AG04450 (cell line): ENCODE measurements at places on chromosomes 3 and 15.

DNA sequence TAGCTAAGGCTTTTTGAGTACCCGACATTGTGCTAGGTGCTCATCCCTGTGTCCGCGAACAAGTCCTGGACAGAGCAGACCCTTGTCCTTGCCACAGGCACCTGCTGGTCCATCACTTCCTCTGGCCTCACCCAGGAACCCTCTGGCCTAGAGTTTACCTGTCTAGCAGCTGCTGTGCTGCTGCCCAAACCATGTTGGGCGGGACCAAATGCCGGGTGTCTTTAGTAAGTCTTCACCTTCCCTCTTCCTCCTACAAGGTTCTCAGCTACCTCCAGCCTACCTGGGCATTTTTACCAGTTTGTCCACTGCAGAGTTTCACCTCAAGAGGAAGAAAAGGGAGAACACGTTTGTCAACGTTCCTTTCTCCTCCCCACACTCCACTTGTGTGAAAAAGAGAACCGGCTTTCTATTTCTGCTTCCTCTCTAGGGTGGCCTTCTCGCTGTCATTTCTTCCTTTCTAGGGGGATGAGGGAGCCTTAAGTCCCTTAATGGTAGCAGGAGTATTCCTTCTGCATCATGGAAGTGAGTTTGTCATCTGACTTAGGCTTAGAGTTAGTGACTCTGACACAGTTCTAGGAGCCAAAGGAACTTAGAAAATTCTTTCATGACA lies 80.4 kb upstream of the GCNT3 start:
- no peak for DNase-seq

DNA sequence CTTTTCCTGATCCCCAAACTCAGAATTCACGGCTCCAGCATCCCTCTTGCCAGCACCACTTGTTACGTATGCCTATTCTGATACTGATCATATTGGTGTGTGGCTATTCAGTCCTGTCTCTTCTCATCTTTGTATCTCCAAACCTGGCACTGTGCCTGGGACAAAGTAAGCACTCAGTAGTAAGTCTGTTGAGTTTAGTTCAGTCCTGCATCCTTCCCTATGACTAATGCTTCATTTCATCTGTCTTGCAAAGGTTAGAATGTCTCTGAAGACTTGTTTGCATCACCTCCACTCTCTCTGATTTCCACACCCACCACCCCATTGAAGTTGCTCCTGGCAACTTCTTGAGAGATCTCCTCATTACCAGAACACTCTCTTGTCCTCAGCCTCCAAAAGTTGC lies 80.3 kb downstream of the HMG20A start:
- no peak for DNase-seq

DNA sequence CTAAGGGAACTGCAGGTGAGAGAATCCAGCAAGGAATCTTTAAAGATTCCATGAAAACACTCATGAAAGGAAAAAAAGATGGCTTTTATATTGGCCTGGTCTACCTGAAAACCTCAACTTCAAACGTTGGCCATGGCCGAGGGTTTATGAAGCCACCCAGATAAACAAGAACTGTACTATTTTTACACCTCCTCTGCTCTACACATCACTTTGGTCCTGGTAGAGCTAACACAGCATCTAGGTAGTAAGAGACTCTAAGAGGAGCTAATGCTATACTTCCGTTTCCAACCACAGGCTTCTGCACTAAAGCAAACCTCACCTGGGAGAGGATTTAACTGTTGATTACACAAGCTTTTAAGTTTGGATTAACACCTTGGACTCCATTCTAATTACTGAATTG lies 466.2 kb downstream of the FGF12 start:
- no peak for DNase-seq

DNA sequence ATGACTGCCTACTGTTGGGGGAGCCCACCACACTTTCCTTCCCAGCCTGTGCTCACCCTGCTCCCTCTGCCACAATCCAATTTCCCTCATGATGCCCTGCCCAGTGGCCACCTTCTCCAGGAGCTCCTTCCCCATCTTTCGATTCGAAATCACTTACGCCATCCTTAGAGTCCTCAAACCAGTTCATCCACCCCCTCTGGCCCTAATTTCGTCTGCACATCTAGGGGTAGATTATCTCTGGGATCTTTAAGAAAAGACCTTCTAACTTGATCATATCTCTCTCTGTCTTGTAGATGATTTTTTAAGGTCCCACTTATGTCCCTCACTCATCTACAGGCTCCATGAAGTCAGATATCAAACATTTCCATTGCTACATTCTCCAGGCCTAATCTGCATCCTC lies 17.1 kb downstream of the CYP19A1 start:
- DNase-seq, result no peak

GRCh38 chr3:32912046-32912445 lies 39.4 kb upstream of the CCR4 start:
- DNase-seq, result no peak

- peak; percentile 69 for DNase-seq
Observed at GRCh38 chr3:194871143-194871863, 185.6 kb downstream of the FAM43A start.

DNA sequence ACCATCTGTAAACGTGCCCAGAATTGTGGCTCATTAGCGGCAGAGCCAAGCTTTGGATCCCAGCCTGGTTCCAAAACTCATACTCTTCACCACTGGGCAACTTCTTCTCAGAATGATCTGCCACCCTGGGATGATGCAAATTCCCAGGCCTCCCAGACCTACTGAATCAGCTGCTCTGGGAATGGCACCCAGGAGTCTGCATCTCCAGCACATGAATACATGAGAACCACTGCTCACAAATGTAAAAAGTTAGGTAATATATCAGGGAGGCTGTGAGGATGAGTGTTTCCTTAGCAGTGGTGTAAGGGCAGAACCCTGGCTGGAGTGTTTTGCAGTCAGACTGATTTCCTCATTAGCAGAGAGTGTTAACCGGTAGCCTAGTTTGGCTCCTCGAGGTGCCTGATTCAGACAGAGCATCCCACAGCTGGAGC lies 94.2 kb downstream of the LIPC start:
- no peak for DNase-seq

- no peak for DNase-seq
Observed at GRCh38 chr15:84773716-84774115, 25.3 kb downstream of the ZNF592 start.

DNA sequence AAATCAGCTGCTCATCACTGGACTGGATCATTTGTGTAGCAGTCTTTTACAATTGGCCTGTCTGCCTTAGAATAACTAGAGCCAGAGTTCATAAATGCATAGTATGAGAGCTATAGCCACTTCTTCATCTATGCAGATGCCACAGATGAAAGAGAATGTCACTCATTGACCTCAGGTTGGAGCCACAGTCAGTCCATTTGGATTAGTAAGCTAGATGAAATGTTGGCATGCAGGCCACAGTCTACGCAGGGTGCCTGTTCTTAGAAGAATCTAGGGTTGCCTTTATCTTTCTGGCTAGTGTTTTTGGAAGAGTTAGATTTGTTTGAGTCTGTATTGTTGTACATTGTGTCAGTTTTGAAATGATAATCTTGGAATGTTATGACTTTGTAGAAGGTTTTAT lies 25.4 kb upstream of the EDEM1 start:
- peak; percentile 42 for DNase-seq

GRCh38 chr3:58065700-58066167 lies 57.5 kb downstream of the FLNB start:
- no peak for DNase-seq

GRCh38 chr3:29527246-29527645 lies 246.4 kb downstream of the RBMS3 start:
- DNase-seq, result no peak

DNA sequence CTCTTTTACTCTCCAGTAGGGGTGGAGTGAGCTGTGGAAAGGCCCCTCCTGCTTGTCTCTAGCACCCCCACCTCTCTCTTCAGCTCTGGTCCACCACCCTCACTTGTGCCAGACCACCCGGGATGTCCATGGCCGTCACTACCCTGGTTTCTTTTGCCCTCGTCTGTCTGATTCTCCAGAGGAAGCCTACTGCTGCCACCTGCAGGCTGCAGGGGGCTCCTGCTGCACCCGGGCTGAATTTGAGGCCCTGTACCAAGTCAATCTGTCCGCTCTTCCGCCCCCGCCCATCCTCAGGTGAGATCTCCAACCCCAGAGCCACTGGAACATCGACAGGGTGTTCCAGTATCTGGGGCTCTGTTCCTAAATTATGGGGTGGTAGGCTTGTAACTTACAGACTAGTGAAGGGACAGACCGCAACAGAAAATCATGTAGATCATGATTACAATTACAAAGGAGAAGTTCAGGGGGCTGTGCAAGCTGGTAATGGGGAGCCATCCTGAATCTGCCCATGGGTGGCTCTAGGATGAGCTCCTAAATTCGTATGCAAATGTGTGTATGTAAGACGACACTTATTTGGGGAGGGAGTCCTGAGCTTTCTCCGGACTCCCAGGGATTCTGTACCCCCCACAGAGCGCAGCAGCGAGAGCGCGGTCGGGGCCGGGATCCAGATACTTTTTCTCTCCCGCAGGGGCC lies 683 bp upstream of the UNC45A start:
- DNase-seq, result peak; percentile 53

DNA sequence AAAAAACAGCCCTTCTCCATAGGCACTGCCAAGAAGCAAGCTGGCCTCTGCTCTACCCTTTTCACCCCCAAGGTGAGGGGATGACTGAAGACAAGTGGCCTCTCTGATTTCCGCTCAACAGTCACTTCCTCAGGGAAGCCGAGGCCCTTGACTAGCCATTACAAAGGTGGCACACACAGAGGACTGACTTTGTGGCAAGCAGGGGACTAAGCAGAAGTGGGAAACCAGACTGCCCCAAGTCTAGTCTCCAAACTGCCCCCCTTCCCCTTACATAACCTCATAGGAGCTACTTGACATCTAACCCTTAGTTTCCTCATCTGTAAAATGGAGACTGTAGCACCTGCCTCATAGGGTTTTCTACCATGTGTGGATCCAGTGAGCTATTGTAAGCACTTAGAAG lies 118.9 kb downstream of the FOXP1 start:
- no peak for DNase-seq

DNA sequence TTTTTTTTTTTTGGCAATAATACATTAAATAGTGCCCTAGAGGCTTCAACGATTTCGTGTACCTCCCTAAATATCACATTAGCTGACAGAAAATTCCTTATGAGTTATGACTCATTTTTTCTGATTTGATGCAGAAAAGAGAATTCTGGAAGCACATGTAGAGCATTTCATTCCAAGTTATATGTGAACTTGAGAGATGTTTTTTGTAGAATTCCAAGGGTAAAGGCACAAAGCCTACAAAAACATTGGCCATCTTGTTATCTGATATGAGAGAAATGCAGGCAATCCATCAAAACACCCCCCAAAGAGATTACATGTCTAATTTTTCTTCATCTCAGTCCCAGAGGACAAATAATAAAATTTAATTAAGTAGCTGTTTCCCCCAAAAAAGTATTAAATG lies 6.7 kb upstream of the PFN2 start:
- DNase-seq, result no peak

- no peak for DNase-seq
Observed at GRCh38 chr3:34000301-34000700, 201.9 kb downstream of the PDCD6IP start.

DNA sequence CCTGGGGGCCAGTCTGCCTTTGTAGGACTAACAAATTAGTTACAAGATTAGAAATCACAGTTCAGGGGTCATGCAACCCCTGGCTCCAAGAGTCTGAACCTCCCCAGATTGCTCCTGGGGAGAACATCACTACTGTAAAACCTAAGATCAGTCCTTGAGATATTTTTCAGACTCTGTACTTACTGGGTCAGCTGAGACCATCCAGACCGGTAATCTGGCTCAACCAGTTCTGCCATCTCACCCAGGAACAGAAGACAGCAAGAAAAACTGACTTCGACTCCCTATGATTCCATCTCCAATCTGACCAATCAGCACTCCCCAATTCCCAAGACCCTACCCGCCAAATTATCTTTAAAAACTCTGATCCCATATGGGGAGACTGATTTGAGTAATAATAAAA lies 47.5 kb downstream of the NMD3 start:
- DNase-seq, result no peak

GRCh38 chr3:63051920-63052319 lies 176.7 kb upstream of the CADPS start:
- DNase-seq, result no peak

DNA sequence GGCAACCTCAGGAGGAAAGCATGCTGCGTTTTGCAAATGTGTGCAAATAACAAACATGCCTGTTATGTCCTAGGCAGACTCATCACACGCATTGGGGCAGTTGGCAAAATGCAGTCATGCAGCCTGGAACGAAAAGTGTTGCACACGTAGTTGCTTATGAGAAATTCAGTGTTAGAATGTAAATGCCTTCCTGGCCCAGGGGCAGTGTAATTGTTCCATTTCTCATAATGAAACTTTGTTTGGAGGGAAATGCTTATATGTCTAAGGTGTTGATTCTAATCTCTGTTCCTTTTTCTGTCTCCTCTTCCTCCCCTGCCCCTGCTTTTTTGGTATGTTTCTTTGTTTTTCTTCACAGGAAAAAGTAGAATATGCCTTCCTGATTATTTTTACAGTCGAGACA lies 156.0 kb downstream of the CACNA1D start:
- DNase-seq, result no peak

- DNase-seq, result no peak
Observed at GRCh38 chr3:15055019-15055557, 10.0 kb downstream of the MRPS25 start.

DNA sequence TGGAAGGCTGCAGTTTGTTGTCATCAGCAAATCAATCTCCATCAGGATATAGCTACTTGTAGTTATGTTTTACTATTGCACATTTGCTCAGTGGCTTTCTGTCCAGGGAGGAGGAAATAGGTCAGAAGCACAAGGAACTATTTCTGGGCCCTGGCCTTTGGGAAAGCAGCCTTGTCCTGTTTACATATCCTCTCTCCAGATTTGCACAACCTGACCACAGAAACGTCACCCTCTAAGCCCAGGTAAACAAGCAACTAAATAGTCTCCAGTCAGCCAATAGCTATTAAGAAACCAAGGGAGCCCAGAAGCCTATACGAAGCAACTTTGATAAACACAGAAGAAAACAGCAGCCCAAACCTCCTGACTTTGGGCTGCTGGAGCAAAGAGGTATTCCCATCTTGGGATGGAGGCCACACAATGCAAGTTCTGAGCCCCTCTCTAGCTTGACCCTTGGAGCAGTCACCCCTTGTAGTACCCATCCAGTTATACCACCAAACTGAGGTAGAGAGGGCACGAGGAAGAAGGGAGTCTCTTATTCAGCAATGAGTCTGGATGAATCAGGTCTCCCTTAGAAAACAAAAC lies 2.3 kb upstream of the FEM1B start:
- DNase-seq, result peak; percentile 68

DNA sequence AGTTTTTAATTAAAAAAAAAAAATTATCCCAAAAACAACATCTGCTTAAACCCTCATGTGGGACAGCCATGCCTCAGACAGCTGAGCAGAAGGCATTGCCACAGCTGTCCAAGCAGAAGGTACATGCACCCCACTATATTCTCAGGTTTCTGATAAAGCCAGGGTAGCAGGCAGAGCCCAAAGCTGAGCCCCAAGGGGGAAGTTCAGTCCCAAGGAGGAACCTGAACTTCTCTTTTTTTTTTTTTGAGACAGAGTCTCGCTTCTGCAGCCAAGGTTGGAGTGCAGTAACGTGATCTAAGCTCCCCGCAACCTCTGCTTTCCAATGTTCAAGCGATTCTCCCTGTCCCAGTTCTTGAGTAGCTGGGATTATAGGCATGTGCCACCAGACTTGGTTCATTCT lies 33.2 kb downstream of the MKRN2 start:
- no peak for DNase-seq
